SK-MEL-5 (cell line): ENCODE measurements at places on chromosomes 1 and 21.

GRCh38 chr1:44244986-44245385, 31.7 kb downstream of the DMAP1 start:
- DNase-seq = no peak

DNA sequence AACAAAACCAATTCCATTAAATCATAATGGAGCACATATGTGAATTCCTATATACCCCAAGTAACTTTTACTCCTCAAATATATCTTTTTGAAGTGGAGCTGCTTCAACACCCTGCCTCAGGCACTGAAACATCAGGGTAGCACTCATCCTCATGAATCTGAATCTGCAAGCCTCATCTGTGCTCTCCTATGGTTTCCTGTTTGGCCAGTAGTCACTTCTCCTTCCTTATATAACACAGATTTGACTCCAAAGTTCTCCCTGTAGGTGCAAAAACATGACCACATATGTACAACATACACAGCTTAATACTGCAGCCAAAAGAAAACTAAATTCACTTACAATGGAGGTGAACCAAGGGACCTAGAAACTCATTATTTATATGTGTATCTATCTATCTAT, 7.2 kb downstream of the TRIT1 start:
- DNase-seq = no peak

- DNase-seq = no peak
Measured at GRCh38 chr1:3016641-3017439, 4.4 kb upstream of the ACTRT2 start.

DNA sequence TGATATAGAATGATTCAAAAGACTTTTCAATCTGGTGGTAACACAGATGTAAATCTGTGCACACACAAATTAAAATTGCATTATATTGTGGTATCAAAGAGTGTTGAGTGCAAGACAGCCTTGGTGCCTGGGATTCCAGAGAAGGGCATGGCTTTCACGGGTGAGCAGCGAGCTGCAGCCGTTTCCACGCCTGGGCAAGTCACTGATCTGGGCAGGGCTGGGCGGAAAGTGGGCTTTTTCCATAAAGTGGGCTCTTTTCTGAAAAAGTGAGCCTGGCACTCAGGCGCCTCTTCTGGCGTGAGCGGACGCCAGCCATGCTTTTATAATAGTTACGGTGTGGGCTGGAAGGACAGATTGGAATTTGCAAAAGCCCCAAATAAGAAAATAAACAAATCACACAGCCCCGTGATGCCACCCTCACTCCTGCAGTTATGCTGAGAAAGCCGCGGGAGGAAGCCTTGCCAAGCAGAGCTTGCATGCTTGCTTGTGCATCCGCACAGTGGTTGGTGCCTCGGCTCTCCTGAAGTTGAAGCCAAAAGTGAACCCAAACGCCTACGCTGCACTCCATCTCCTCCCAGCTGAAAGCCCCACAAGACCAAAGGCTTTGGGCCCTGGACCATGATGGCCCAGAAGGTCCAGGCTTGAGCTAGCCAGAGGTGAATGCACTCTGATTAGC, 7.1 kb upstream of the C1orf115 start:
- no peak for DNase-seq

DNA sequence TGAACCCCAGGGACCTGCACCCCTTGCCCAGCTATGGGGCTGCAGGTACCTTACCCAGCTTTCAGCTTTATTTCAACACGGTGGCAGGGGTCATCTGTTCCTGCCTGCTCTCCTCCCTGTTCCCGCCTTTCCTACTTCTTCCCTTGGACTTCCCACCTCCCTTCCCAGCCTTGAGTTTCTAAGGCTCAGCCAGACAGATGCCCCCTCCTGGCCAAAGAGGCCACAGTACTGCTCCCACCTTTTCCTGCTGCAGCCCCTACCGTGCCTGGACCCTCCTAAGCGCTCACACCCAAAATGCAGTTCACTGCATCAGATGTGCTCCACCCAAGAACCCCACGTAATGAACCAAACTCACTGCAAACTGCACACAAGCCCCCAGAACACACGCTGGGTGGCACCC, 7.7 kb downstream of the NOC2L start:
- peak; percentile 49 for DNase-seq

- no peak for DNase-seq
Measured at GRCh38 chr1:113036639-113037321, 36.2 kb upstream of the LRIG2 start.
